ENCODE measurements at places on chromosomes 3 and 15.

DNA sequence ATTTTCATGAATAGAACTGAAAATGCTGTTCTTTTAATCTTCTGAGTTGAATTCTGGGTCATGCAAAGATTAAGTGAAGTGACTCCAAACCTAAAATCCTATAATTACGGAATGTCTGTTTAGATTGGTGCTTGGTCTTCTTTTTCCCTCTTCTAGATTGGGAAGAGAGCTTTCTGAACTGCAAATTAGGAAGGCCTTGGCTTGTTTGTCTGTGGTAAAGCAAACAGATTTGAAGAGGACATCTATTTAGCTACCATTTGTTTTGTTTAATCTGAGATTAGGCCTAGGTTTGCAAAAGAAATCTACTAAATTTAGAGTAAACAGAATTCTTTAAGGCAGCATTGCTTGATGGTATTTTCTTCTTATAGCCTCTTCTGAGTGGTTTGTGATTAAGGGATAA lies 23.5 kb downstream of the PAQR9 start:
- no peak for DNase-seq

GRCh38 chr3:106208251-106208650 lies 339.4 kb upstream of the CBLB start:
- no peak for DNase-seq

DNA sequence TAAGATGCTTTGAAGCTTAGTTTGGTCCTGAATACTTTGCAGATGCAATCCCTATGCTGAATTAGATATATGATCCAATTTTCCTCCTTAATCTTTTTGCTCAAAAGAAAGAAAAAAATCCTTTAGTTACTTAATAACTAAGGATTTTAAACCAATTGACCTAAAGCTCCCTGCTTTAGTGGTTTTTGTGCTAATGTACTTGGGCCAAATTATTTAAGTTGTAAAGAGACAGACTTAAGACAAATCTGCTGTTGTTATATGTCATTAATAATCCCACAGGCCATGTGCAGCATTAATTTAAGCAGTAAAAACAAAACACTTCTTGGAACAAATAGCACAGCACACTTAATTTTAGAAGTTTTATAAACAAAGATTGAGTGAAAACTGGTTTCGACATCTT lies 776.1 kb upstream of the SEMA6D start:
- no peak for DNase-seq

DNA sequence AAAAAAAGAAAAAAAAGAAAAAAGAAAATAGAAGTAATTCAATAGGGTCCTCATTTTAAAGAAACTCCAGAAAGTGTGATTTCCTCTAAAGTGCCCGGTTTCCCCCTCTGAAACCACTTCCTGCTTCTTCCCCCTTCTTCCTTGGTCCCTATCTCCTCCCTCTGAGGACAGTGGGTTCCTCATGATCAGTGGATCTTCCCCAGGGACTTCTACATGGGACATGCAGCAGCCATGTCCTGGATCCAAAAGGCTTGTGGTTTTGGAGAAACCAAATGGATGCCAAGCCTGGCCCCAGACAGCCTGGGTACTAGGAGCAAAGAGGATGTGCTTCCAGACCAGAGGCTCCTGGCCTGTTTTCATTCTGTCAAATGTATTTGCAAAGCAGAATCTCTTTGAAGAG lies 26.6 kb upstream of the SMAD6 start:
- DNase-seq = no peak

DNA sequence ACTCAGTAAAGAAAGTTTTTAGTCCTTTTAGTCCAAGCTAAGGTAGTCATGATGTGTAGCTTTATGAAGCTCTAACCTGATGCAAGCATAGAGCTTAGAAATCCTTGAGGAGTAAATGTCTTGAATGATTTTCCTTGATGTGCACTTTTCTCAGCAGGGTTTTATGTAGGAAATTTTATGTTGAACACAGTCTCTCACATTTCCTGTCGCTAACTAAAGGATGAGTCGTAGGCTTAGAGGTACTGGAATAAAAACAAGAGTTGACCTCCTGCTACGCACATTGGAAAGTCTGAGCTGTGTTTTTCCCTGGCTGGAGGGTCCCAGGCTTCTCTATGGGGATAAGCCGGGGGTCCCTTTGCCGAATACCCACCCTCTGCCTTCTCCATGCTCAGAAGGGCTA lies 34.7 kb upstream of the ZPLD1 start:
- DNase-seq = no peak

GRCh38 chr15:69980341-69981059 lies 117.2 kb downstream of the TLE3 start:
- no peak for DNase-seq

All from activated T-cell treated with anti-CD3 and anti-CD28 coated beads for 4 hours (primary cell).